ENCODE measurements at places on chromosomes 3 and 15.

DNA sequence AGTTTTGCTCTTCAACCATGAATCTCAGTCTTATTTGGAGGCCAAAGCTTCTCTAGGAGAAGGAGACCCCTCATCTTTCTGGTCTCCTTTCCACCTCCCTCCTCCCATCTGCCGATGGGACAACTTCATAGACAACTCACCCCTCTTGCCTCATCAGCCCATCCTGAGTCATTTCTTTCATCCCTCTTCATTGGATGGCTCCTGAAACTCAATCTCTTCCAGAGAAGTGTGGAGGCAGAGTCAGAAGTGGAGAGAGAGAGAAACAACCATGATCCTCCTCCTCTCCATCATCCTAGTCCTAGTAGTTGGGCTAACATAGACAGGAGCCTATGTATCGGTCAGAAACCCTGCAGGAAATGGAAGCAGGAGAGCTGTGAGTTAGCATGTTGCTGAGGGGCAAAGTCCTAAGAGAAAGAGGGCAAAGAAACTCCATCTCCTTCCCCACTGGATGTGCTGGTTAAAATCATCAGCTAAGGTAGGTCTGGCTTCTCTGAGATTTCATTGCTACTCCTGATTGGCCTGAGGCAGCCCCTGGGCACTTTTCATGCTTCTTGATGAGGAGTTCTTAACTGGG, 21.3 kb upstream of the HCN4 start:
- no peak for DNase-seq

GRCh38 chr3:77526573-77527113, 486.7 kb downstream of the ROBO2 start:
- no peak for DNase-seq

DNA sequence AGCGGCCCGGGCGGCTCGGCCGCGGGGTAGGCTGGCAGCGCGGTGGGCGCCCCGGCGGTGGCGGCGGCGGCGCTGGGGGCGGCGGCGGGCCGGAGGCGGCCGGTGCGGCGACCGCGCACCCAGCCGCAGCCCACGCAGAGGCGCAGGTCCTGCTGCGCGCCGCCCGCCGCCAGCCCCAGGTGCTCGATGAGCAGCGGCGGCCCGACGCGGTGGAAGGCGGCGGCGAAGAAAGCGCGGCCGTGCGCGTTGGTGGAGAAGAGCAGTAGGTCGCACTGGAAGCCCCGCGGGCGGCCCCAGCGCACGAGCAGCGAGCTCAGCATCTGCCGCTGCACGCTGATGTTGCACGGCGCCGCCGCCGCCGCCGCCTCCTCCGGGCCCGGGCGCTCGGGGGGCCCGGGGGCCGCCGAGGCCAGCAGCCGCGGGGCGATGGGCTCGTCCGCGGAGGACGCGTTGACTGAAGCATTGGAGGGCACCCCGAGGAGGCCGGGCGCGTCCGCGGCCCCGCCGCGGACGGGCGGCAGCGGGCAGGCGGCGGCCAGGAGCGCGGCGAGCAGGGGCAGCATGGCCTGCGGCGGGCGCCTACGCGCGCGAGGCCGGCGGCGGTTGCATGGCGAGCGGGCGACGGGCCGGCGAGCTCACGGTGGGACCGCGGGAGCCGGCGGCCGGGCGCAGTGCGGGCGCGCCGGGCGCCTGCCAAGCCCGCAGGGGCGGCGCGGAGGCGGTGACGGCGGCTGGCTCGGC, 452 bp downstream of the TMEM158 start:
- DNase-seq, result no peak

GRCh38 chr3:126749547-126749875, 45.5 kb downstream of the CHCHD6 start:
- no peak for DNase-seq
